ENCODE measurements at places on chromosomes 3 and 15.

DNA sequence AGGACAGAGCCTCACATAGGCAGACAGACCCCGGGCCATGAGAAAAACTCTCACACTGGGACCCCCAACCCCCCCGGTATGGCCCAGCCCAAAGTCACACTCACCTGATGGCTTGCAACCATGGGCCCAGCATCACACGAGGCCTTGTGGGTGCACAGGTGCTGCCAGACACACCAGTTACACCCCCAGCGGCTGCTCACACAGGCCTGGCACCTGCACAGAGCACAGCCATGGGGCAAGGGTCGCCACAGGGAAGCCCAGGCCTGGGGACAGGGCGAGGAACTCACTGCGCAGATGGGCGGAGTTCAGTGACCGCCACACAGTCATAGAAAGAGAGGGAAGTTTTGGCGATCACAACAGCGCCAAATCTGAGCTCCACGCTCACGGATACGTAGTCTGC, 9.3 kb downstream of the PLXNB1 start:
- no peak for DNase-seq

DNA sequence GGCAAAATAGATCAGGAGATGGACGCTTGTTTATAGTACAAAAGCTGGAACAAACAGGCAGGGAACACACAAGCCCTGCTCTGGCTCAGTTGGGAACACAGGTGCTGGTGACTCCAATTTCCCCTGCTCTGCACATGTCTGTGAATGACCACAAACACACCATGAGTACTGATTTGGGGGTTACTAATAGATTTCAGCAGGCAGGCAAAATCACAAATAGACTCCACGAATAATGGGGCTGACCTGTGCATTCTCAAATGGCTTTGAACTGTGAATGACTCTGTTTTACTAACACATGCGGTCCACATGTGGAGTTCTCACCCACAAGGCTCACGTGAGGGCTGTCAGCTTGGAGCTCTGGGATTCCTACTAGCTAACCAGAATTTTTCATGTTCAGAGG, 3.9 kb downstream of the RTP3 start:
- DNase-seq, result no peak

DNA sequence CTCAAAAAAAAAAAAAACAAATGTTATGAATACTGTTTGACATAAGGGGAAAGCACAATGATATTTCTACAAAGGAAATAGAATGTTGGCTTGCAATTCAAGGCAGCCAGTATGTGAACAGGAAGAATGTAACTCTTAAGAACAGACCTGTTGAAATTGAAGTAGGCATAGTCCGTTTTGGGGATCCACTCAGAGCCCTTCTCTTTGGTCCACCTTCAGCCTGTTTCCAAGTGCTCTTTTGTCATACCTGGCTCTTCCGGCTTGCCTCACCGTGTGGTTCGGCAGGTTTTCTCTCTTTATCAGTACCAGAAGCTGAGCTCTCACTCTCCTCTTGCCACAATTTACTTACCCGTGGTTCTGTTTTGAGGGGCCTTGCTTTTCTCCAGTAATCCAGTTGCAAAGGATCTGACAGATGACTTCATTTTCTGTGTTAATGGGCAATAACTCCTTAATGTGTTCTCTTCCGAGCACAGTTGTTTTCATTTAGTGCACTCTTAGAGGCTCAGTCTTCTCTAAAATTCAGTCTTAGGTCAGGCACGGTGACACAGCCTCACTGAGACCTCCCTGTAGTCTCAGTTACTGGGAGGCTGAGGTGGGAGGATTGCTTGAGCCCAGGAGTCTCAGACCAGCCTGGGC, 6.7 kb downstream of the ABHD17C start:
- no peak for DNase-seq

DNA sequence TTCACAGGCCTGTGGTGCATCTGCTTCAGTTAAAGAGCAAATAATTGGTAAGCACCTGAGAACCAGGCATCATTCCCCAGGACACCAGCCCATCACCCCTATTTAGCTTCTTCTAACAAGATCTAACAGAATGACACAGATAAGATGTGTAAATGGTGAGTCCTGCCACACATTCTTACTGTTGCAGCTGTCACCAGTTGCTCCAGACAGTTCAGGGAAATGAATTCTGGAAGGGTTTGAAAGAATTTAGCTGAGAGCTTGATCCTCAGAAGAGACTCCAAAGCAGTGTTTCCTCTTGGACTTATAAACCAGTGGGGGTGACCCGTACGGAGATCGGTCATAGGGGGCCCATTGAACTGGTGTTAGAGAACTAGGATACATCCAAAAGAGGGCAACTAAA, 238.0 kb downstream of the MEX3B start:
- DNase-seq, result no peak

- DNase-seq, result no peak
Observed at GRCh38 chr3:40992023-40992422, 207.3 kb upstream of the CTNNB1 start.

- DNase-seq, result no peak
Observed at GRCh38 chr3:17577796-17578520, 164.5 kb downstream of the TBC1D5 start.

DNA sequence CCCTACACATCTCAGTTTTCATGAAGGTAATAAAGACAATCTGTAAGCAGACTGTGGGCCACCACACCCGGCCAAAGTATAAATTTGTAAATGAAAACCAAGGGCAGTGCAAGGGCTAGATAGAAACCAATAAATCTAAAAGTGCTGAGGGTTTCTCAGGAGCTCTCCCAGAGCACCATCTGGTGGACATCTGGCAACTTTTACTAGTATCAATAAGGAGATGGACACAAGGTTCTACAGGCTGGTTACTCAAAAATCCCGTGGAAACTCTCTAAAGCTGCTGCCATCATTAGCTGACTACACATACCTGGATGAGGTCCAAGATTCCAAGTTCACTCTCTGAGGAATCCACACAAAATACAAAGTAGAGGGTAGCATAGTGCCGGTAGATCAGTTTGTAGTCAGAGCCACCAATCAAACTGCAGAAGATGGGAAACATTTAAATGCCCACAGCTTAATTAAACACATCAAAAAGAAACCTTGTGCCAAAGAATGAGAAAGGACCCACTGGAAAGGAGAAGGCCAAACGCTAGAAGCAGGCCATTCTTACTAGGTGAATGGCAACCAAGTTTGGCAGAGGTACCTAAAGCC, 5.5 kb downstream of the AP3S2 start:
- DNase-seq, result no peak

GRCh38 chr3:171718493-171719185, 91.6 kb downstream of the PLD1 start:
- DNase-seq, result no peak

GRCh38 chr15:29770796-29771195, 51.5 kb downstream of the TJP1 start:
- no peak for DNase-seq

DNA sequence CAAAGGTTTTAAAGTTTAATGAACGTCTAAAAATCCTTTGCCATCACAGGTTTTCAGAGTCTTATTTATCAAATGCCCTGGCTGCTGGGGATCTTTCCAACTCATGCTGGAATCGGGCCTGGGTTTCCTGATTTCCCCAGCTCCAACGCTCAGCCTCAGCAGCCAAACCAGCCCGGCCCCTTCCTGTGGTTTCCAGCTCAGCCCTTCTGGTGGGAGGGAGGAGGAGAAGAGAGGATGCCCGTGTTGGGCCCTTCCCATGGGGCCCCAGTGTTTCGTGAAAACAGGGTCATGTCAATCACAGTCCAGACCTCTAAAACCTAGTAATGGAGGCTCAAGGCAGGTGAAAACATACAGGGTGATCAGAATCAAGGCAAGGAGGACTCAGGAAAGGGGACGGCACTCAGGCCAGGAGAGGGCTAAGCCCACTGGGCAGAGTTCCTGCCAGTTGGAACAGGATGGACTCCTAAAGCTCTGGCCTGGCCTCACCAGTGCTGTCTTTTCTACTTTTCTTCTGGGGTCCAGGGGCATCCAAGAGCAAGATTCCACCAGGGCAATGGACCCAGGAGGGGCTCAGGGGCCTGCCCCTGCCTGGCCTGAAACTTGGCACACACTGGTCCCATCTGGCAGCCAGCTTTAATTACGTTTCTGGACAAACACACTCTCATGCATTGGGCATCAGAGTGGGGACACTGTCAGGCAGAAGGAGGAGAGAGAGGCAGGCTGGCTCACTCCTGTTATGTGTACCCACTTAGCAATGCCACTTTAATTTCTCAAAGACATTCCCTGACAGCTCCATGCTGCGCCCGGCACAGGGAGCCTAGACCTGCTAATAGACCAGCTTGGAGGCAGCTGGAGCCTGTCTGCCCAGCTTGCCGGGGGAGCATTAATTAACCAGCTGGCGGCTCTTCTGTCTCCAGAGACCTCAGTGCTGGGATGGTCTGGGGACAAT, 194.6 kb downstream of the FAM43A start:
- DNase-seq, result no peak

DNA sequence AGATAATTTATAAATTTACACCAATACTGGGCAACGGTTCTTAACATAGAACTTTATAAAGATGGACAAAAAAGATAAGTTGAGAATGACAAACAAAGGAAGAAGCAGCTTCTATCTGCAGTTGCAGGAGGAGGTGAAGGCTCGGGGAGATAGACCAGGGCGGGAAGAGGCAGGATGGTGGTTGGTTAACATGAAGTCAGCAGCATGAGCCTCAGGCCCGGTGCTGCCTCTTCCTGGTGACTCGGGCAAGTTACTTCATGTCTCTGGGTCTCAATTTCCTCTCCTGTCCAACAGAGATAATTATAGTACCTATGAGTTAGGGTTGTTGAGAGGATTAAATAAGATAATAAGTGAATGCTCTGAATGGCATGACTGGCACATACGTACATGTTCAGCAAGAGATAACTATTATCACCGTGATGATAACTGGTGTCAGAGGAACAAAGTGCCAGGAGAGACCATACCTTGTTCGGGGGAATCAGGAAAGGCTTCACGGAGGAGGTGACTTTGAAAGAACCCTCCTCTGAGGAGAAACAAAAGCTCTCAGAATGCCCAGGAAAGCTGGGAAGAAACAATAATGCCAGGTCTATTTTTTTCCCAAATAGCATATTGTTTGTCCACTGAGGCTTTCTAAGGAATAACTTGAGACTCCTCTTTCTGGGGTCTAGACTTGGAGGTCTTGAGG, 4.4 kb downstream of the PAK6 start:
- no peak for DNase-seq

- DNase-seq, result no peak
Observed at GRCh38 chr15:53808058-53808706, 48.7 kb upstream of the WDR72 start.

- DNase-seq, result no peak
Observed at GRCh38 chr3:111496894-111497559, 45.0 kb upstream of the CD96 start.

- peak; percentile 44 for DNase-seq
Observed at GRCh38 chr3:9249273-9250192, at the start of gene SRGAP3. Gene SRGAP3, minus strand, starts transcription at chr3:9249646. Its CDS starts 695 bp downstream, at chr3:9248951.

DNA sequence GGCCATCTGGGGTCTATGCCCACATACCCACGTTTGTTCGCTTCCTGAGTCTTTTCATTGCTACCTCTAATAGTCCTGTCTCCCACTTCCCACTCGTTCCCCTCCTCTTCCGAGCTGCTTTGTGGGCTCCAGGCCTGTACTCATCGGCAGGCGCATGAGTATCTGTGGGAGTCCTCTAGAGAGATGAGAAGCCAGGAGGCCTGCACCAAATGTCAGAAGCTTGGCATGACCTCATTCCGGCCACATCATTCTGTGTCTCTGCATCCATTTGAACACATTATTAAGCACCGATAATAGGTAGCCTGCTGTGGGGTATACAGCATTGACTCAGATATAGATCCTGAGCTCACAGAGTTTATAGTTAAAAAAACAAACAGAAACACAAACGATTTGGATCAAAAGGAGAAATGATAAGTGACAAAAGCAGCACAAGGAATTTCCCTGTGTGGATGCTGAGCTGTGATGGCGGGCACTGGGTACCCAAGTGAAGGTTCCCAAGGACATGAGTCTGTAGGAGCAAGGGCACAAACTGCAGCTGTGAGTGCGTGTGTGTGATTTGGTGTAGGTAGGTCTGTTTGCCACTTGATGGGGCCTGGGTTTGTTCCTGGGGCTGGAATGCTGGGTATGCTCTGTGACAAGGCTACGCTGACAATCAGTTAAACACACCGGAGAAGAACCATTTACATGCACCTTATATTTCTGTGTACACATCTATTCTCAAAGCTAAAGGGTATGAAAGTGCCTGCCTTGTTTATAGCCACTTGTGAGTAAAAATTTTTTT, 35.9 kb downstream of the NR1I2 start:
- no peak for DNase-seq

- no peak for DNase-seq
Observed at GRCh38 chr3:19994796-19995195, 17.3 kb downstream of the PP2D1 start.

DNA sequence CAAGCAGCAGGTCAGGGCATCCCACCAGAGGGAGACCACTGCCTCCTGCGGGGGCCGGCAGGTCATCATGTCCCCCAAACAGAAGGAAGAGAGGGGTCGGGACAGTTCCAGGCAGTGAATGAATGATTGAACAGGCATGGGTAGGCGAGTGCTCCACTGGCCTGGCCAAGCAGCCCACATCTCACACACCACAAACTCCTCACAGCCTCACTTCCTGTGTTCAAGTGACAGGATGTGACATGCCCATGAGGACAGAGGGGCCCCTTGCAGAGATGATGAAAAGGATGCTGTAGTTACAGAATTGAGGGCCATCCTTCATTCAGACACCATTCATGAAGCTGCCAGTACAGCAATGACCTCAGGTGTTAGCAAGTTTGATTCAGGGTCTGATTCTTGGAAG, 3.7 kb downstream of the IQSEC1 start:
- no peak for DNase-seq

GRCh38 chr15:89912145-89912673, 543 bp downstream of the ARPIN start:
- no peak for DNase-seq

DNA sequence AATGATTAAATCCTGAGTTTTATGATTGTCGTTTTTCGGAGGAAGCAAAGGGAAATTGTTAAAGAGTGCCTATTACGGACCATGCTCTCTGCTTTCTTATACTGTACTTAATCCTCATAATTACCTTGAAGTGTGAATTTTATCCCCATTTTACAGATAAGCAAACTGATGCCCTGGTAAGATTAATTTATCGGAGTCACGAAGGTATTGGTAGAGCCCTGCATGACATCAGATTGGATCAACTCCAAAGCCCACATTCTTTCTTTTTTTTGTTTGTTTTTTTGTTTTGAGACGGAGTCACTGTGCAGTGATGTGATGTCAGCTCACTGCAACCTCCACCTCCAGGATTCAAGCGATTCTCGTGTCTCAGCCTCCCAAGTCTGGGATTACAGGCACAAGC, 1.6 kb upstream of the GNB4 start:
- DNase-seq, result no peak

GRCh38 chr3:184796954-184797353, 15.0 kb upstream of the VPS8 start:
- no peak for DNase-seq

- no peak for DNase-seq
Observed at GRCh38 chr3:43994657-43995546, 246.8 kb upstream of the TOPAZ1 start.

- no peak for DNase-seq
Observed at GRCh38 chr3:127645371-127646015, 16.5 kb downstream of the PODXL2 start.

- DNase-seq, result peak; percentile 21
Observed at GRCh38 chr15:58438956-58439355, 7.2 kb downstream of the LIPC start.
